ENCODE measurements at places on chromosomes 6 and 20.

- no peak for DNase-seq
Observed at GRCh38 chr20:44430270-44431065, 45.2 kb upstream of the TTPAL start.

- DNase-seq, result no peak
Observed at GRCh38 chr6:129498541-129498940, 211.4 kb downstream of the ARHGAP18 start.

- no peak for DNase-seq
Observed at GRCh38 chr20:36153736-36154699, 522 bp upstream of the EPB41L1 start.

DNA sequence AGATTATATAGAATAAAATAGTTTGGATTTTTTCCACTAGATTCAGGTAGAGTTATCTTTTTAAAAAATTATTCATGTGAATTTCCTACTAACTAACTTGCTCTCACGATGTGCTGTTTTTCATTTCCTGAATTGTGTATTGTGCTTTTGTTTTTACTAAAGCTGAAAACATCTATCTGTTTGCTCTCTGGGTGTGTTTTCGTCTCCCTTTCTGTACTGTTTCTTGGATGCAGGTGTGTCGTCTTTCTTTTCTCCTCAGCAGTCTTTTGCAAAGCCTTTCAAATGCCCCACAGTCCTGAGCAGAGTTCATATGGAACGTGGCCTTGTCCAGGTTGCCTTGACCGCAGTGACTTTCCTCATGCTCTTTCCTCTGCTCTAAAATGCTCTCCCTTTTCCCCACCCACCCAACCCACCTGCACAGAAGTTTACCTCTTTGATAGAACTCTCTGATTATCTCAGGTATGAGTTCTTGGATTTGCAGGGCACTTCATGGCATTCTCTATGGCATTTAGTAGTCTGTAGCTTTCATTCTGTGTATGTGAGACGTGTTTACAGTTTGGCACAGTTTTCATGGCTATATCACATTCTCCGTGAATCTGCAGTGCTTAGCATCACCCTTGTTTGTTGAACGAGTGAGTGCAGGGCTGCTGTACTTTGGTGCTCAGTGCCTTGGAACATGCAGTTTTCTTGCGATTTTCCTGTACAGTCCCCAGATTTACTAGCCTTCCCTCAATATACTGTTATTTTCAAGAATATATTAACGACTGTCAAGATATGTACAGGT lies 77.1 kb downstream of the FARS2 start:
- no peak for DNase-seq

GRCh38 chr6:146550911-146551310 lies 7.3 kb downstream of the RAB32 start:
- no peak for DNase-seq

DNA sequence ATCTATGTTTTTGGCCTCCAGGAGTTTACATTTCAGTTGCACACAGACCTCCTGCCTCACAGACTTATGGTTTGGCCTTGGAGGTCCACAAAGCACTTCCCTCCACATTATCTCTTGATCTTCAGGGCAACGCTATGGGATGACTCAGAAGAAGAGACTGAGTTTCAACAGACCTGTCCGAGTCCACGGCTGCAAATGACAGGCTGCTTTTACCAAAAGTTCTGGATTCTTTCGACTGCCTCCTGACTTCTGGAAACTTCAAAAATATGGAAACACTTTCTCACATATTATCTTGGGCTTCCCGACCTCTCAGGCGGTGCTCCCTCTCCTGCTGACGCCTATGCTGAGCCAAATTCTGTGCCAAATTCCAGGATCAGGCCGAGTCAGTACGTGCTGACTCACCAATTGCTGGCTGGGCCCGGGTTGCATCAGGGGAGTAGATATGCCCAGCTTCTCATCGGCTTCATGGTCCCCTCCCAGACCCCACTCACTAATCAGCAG lies 190.2 kb downstream of the BMP7 start:
- DNase-seq, result no peak

Data from stimulated activated CD8-positive, alpha-beta memory T cell treated with anti-CD3 and anti-CD28 coated beads, Interleukin-4, amount 100 ng/mL, for 1 hour (primary cell).